Esophagus squamous epithelium (tissue), 5 donors: ENCODE measurements at places on chromosomes 11 and 22. TPM values are rescaled to one million over a fixed set of nuclear protein-coding genes. Genes with fewer than 3 reads are reported as not detected.

DNA sequence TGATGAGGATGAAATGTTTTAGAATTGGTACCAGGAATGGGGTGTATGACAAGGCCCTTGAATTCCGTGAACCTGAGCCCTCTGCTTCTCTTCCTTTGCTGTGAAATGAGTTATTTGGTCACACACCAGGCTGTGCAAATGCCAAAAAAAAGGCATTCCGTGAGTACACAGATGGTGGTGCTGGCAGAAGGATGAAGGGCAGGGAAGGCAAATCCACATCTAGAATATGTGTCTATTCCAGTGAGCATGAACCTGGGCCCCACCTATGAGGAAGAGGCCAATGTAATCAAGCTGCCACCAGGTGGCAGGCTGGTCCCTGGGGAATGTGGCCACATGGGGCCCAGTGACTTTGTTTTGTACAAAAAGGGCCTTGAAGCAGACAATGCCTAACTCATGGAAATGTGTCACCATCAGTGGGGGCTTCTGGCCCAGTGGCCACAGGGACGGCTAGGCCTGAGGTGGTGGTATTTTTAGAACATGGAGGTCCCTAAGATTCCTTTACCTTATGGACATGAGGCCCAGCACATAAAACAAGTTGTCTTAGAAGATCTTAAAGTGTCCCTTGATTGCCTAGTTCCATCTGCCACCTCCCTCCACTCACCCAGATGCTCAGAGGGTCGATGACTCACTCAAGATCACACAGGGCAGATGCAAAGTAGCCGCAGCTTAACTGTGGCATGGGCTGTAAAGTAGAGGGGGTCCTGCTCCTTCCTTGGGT, 3.9 kb upstream of the RNF215 start:
- DNase-seq: no peak

DNA sequence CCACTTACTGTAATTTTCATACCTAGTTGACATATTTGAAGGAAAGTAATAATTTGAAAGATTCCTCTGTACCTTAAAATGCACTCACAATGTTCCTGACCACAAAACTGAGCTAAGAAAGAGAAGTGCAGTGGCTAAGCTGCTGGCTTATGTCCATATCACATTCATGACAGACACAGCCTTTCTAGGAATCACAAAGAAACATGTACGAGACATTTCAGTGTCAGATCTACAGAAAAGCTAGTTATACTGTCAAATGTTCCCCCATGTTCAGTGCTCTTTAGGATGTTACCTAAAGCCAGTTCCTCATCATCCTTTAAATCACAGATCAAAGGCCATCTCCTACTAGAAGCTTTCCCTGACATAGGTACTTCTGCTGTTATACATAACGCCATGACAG, 142.2 kb upstream of the C11orf58 start:
- no peak for DNase-seq

DNA sequence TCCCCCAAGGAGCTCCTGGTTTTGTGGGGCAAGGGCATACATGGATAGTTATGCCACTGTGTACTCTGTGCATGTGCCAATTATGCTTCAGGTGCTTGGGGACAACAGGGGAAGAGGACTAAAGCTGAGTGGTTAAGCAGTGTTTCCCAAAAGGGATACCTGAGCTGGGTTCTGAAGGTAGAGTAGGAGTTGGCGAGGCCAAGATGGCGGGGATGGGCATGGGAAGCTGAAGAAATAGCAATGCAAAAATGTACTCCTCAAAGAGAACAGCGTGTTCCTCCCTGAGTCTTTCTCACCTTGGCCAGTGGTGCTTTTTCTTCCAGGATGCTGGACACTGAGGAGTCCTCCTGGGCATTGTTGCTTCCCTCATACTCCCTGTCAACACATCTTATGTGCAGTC, 90.0 kb upstream of the LARGE1 start:
- no peak for DNase-seq

The LRRC74B gene
- total RNA-seq: not detected

GRCh38 chr11:47489395-47489755, 40.4 kb upstream of the RAPSN start:
- no peak for DNase-seq

DNA sequence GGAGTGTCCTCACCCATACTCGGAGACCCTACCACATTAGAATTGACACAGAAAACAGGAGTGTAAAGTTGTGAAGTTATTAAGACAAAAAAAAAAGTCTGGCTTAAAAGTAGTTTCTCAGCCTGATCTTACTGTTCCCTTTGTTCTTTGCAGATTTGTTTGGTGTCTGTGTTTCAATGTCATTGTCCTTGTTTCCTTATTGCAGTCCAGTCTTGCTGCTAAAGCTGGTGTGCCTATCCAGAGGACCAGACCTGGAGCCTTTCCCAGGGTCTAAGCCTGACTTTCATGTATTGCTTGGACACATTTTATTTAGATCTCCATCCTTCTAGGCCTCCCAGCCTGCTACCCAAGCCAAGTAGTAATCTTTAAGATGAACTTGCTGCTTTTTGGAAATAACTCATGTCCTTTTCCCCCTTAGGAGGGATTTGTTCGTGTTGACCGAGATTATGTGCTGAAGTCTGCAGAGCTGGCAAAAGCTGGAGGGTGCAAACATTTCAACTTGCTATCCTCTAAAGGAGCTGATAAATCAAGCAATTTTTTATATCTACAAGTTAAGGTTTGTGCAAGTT, 11.3 kb upstream of the PRMT3 start:
- no peak for DNase-seq

GRCh38 chr11:46431211-46431610, 39.6 kb upstream of the CHRM4 start:
- DNase-seq: no peak

The BIK gene
- 6.1 TPM for total RNA-seq

- DNase-seq: no peak
Observed at GRCh38 chr11:5257296-5257695, 2.7 kb upstream of the HBG2 start.

The POU2AF2 gene
- not detected for total RNA-seq

The FDX1 gene
- 16.9 TPM for total RNA-seq

The DKK3 gene
- total RNA-seq: 24.8 TPM

DNA sequence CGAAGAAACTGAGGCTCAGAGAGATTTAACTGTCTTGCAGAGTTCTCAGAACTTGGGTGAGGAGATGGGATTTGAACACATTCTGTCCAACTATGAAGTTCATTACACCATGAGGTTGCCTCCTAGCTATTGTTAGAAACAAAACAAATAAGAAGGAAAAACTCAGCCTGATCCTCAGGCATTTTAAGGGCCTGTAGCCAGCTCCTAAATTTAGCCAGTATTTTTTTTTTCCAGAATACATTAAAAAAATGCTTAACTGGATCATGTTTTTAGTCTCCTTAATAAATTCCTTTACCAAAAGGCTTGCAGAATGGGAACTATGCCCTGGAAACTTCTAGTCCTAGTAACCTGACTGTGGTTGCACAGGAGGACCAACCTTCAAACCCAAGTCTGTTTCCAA, 212.0 kb downstream of the CSNK2A3 start:
- no peak for DNase-seq

DNA sequence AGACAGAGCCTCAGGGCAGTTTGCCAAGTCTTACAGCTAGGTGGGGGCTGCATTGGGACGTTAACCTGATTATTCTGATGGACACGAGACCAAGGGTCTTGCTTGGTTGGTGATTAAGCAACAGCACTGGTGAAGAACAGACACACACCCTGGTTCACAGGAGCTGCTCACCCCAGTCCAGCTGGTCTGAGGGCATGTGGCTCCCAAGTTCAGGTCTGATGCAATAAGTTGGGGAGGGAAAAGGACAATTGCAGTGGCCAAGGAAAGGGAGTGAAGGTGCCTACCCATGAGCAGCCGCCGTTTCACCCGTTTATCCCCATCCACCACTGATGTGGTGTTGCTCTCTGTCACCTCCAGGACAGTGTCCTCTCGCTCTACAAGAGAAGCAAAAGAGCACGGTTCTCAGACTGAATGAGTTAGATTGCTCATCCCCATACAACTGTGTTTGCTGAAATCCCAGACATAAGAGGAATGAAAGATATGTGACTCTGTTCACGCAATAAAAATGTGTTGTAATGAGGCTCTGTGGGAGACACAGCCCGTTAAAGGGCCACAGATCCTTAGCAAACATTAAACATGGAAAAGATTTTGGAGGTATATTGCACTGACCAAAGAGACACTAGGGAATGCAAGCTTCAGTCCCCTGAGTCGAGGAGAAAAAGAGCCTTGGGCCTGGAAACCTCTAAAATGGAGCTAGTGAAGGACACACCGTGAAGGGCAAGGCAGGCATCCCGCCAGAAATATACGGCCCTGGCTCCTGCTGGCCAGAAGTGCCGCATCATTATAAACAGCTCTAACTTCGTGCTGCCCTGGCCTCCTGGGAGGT, 25.6 kb downstream of the SCUBE2 start:
- DNase-seq: no peak

The NAALAD2 gene
- 1.1 TPM for total RNA-seq

The UQCC3 gene
- 17.2 TPM for total RNA-seq

The LMNTD2 gene
- total RNA-seq: 4.6 TPM

DNA sequence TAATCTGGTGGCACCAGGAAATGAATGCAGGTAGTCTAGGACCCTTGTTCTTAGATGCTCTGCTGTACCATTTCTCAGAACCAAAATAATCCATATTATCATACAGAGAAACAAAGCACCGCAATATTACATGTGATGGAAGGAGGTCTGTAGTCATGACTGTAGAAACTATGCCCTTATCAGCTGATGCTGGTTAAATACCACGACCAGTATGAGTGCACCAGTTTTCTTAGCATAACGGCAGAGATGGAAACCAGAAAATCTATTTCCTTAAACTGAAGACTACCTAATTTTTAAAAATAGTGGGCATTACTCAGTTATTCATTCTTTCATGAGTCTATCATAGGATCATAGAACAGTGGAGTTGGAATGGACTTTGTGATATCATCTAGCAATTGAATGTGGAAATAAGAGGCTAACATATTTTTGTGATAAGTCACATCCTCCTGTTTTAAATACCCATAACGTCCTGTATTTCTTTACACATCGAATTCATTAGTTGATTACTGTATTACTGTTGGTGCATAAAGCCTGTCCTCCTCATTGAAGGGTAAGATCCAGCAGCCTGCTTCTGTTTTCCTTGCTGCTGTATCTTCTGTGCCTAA, 15.1 kb downstream of the JHY start:
- DNase-seq: no peak

The DGCR6 gene
- total RNA-seq: 1.0 TPM

The CEP164 gene
- total RNA-seq: 20.0 TPM

The CD151 gene
- total RNA-seq: 99.4 TPM

The SELENOM gene
- 13.3 TPM for total RNA-seq

DNA sequence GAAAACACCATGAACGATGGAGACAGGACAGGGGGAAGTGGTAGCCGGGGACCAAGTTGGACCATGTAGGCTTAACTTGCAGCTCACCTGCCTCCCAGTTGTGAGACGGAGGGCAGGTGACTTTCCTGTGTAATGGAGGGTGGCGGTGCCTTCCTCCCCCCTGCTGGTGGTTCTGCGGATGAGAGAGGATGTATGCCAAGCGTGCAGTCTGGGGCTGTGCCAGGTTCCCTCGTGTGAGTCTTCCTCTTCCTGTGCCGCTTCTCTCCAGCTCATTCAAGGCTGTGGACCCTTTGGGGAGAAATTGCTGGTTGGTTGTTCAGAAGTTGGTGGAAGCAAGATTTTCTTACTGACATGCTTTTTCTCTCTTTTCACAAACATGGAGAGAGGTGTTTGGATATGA, 35.1 kb downstream of the MPPED1 start:
- no peak for DNase-seq

DNA sequence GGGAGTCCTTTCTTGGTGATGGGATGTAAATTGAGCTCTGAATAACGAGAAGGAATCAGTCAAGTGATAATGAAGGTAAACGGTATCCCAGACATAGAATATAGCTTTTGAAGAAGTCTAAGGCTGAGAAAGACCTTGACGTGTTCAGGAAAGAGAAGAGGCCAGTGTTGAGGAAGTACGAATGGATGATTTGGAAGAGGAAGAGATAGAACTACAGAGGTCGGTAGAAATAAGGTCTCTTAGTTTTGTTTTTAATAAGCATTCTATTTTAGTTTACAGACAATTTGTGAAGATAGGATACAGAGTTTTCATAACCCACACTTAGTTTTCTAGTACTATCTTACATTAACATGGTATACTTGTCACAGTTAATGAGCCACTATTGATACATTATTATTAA, 1598.1 kb downstream of the FAM181B start:
- no peak for DNase-seq

DNA sequence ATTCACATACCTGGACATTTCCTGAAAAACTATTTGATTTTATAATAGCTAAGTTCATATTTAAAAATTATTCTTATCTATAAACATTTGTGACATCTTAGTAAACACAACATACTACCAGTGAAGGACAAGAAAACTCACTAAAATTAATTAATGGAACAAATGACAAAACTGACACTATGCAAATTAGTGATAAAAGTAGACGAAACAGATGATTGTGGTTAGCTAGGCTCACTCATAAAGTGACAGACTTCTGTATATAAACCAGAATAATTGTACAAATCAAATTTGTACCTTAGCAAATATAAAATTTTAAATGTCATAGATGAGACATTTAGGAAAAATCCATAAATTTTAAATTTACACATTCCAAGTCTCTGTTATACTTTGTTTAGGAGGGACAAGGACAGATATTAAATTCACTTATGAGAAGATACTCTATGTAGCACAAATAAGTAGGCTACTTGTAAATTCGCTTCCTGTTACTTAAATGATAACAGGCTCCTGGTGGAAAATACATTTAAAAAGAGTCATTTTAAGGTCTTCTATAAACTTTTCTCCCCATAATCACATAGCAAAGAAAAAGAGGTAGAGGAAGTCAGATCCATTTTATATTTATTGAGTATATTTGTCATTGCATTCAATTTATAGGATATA, 81.2 kb downstream of the KIF18A start:
- DNase-seq: no peak

The ANO5 gene
- total RNA-seq: 0.29 TPM

GRCh38 chr11:130848361-130849214, 67.7 kb downstream of the SNX19 start:
- no peak for DNase-seq

DNA sequence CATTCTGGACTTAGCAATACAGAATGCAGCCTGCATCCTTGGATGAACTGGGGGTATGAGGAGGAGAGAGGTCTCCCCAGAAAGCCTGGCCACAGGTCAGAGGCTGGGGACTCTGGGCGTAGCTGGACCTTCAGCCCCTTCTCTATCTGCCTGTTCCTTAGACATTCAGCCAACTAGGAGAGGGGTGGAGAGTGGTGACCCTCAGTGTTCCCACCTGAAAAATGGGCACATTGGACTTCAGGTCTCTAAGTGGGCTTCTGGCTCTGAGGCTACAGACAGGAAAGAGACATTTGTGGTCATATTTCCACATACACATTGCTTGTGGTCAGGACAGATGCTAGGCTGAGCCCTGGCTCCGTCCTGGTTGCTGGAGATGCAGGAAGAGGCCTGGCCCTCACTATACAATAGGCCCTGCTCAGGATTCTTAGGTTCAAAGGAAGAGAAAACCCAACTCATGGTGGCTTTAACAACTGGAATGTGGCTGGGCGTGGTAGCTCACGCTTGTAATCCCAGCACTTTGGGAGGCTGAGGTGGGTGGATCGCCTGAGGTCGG, 30.1 kb upstream of the CBX7 start:
- DNase-seq: no peak

The LINC01488 gene
- not detected for total RNA-seq
